Stimulated activated naive B cell treated with anti-CD40 and anti-IgM and Interleukin-4, amounts not matched to agents 10 μg/mL and 1 μg/mL and 100 μg/mL, for 72 hours (primary cell): ENCODE measurements at places on chromosomes 2 and 18.

DNA sequence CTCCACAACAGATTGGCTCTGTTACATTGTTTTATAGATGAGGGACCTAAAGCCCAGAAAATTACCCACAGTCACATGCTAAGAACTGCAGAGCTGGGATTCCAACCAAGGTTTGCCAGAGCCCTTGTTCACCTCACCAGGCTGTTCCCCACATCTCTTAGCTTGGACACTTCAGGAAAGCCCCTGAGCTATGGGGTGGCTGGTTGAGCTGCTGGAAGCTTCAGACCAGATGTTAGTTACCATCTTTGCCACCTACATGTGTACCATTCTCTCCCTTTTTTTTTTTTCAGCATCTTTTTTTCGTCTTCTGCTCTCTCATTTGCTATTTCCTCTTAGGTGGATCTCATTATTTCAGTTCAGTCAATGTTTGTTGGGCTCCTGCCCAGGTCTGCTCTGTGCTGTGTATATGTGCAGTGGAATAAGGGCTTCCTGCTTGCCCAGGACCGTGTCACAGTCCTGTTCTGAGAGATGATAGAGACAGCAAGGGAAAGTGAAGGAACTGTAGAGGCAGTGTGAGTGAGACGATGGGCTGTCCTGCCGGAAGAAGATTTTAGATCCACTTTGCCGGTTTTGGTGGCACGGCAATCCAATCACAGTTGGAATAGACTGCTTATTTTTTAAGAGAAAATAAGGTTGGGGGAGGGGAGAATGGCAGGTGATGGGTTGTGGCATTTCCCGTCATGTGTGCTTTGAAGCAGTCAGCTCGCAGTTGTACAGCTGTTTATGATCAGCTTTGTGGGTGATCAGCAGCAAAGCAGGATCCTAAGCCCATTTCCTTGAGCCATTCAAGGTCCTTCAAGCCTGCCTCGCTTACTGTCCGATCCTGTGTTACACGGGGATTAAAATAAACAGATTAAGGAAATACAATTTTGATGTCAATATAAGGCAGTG is 152.6 kb downstream of the RTN4 start:
- no peak for DNase-seq

DNA sequence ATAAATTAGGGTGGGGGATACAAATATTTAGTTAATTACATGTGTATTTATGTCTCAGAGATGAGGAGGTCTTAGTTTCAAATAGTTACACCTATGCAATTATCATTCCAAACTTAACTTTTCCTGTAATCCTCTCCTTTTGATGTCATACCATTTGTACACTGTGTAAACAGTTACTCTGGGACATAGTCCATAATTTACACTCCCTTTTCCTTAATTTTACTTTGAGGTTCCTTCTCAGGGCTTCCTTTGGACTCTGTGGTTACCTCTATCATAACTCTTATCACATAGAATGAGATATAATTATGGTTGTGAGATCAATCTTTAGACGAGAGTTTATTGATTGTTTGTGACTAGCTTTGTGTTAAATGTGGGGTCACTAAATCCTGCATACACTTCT is 84.4 kb downstream of the DPP10 start:
- no peak for DNase-seq

- DNase-seq, result no peak
These were observed 334.3 kb downstream of the DYSF start for GRCh38 chr2:71787476-71788185.

GRCh38 chr2:172885996-172886395 is 150.4 kb downstream of the RAPGEF4 start:
- DNase-seq, result no peak

DNA sequence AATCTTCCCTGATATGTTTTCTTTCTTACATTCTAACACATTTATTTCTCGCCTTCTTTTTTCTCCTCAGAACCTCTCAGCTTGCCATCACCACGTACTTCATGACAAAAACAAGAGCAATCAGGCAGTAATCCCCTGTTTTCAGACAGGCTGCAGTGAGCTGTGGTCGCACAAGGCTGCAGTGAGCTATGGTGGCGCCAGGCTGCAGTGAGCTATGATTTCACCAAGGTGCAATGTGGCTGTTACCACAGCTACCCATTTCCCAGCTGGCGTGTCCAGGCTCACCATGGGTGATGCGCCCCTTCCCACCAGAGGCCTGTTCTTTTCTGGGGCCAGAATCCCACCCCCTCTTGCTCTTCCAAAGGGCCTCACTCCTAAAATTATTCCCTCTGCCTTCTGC is 25.8 kb downstream of the TCF23 start:
- DNase-seq, result no peak

DNA sequence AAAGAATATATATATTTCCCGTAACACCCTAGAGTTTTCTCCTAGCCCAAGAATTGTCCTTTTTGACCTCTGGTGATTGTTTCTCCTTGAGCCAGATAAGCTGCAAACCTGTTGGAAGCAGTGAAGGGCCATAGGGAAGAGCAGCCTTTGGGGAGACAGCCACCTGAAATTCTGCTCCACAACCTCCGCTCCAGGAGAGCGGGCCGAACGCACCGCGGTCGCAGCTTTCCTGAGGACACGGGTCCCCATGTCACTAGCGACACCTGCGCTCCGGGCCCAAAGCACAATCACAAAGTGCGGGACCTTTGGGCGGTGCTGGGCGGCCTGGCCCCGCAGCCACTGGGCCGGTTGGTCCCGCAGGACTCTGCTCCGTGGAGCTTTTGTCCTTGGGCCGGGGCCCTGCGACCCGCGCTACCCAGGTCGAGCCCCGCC is 557 bp upstream of the DSG2 start:
- DNase-seq, result no peak

DNA sequence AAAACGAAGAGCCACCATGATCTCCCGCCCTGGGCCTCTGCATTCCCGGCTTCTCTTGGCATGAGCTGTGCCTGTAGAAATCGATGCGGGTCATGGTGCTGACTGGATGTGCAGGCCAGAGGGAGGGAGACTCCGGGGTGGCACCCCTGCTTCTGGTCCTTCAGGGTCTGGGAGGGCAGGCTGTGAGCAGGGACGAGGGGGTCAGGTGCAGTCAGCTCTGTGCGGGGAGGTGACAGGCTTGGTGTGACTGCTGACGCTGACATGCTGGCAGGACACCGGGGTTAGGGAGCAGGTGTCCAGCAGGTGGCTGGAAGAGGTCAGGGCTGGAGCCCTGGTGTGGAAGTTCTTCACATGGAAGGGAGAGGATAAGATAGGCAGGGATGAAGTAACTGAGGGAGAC is 48.7 kb upstream of the KCNF1 start:
- no peak for DNase-seq

GRCh38 chr2:174964404-174964803 is 40.8 kb downstream of the CHN1 start:
- DNase-seq, result no peak

- DNase-seq, result no peak
These were observed 88.0 kb downstream of the HNRNPLL start for GRCh38 chr2:38514603-38515154.

GRCh38 chr18:36519358-36519757 is 221.8 kb downstream of the FHOD3 start:
- DNase-seq, result no peak

DNA sequence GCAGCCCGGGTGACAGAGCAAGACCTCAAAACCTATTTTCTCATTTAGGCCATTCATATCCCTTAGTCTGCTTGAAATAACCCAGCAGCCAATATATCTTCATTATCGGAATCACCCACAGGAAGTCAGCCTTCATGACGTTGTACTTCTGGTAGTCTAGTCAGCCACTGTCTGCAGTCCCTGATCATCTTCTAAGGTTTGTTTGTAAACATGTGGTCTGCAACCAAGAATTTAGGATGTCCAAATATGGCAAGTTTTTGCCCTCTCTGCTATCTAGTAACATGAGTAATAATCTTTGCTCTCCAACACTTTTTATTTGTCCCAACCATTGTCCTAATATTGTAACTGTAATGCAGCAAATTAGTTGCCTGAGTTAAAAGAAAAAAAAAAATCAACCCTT is 92.5 kb downstream of the PRPF40A start:
- DNase-seq, result no peak

GRCh38 chr2:218701806-218702205 is 8.8 kb upstream of the TTLL4 start:
- no peak for DNase-seq

DNA sequence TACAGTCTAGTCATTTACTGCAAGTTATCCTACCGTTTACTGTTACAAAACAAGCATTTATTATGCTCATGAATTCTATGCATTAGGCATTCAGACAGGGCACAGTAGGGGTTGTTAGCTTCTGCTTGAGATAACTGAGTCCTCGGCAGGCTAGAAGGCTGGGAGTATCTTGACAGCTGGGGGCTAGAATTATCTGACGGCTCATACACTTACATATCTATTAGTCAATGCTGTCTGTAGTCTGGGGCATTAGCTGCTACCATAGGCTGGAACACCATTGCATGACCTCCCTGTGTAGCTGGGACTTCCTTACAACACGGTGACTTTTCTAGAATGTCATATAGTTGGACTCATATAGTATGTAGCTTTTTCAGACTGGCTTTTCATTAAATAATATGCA is 61.9 kb upstream of the ALK start:
- no peak for DNase-seq

- no peak for DNase-seq
These were observed 94.3 kb downstream of the LOXHD1 start for GRCh38 chr18:46562674-46563192.

DNA sequence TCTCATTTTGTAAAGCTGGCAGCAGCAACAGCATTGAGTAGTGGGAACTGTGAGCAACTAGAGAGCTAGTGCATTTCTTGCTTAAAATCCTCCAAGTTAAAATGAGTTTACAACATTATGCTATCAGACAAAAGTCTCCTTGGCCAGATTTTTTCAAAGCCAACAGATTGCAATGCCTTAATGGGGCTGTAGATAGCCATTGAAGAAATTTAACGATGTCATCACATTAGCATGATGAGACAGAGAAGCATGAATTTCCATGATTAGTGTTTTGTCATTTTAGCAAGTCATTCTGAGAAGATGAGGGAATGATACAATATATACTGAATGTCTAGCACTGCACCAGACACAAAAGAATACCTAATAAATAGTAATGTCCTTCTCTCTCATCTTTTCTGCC is 307.5 kb upstream of the REG3G start:
- no peak for DNase-seq

DNA sequence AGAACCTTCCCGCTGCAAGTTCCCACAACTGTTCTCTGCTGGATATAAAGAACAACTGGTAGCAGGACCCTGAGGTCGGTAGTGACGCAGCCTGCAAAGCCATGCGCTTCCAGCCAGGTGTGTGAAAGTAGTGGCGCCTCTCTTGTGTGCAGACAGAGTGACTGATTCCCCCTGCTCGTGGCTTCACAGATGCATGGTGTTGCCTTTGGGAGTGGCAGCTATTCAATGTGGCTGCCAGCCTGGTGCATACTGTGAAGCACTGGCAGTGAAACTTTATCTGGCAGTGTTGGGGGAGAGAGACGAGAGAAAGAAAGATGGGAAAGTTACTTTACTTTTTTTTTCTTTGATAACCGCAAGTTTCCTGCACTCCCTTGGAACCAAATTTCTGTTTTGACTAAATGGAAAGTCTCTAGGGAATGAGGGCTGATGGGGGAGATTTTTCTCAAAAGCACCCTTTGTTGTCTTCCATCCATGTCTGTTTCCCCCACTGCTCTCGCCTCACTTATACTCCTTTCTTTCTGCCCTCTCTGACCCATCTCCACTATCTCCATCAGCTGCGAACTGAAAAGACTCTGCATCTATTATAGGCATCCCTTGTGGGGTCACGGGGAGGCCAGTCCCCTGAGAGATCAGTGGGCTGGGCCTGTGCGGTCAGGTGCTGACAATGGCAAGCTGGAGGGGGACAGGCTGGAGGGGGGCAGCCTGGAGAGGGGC is 90.0 kb upstream of the TNP1 start:
- DNase-seq, result no peak

- DNase-seq, result no peak
These were observed 2.7 kb downstream of the ENOSF1 start for GRCh38 chr18:709771-710170.

GRCh38 chr2:238404406-238405216 is 22.1 kb upstream of the ASB1 start:
- no peak for DNase-seq

DNA sequence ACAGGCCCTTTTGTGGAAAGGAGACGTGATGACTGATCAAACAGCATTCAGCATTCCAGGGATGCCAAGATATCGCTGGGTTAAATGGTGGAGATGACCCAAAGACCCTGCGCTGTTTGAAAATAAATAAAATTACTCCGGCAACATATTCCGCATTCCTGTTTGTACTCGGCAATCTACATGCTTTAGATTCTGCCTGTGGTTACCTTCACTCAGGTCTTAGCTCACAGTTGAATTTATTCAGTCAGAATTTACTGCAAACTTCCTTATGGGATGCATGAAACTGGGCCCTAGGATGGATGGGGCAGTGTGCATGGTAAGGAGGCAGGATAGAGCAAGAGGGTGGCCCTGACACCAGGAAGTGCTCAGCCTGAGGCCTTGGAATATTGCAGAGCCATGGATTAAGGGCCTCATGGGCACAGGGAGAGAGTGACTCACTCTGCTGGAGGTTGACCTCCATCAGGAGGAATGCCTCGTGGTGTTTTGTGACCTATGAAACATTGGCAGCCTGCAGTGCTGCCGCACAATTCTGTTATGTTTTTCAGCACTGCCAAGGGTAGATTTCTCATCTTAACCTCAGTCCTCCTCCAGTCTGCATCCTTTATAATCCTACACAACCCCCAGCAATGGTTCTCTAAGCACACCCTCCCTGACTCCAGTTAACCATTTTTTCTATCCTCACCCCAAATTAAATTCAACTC is 321.4 kb downstream of the IRS1 start:
- no peak for DNase-seq

DNA sequence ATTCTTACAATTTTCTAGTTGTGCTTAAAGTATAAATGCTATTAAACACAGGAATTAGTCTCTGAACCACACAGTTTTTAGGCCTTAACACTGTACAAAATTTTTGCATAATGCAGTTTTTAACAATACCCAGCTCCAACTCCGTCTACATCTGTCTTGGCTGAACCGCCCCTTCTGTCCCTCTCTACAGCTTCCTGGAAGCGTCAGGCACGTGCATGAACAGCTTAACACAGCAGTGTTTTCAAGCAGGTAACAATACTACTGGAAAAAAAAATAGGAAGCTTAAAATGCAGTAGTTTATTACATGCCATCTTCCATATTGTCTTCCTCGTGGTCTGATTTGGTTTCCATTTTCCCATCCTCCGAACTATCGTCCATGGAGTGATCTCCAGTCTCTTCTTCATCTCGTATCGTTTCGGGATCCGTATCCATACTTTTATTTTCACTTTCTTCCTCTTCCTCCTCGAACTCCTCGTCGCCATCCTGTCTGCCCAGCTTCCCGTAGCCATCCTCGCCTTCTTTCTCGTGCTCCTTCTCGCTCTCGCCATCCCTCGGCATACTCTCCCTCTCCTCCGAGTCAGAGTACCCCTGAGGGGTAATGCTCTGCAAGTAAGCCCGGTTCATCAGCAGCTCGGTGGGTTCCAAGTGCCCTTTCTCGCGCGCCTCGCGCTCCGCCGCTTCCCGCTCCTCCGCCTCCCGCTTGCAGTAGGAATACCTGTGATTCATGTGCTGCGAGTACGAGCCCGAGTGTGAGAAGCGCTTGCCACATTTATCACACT is 130.6 kb downstream of the ZEB2 start:
- DNase-seq, result no peak
